ENCODE measurements at places on chromosomes 7 and 10.

DNA sequence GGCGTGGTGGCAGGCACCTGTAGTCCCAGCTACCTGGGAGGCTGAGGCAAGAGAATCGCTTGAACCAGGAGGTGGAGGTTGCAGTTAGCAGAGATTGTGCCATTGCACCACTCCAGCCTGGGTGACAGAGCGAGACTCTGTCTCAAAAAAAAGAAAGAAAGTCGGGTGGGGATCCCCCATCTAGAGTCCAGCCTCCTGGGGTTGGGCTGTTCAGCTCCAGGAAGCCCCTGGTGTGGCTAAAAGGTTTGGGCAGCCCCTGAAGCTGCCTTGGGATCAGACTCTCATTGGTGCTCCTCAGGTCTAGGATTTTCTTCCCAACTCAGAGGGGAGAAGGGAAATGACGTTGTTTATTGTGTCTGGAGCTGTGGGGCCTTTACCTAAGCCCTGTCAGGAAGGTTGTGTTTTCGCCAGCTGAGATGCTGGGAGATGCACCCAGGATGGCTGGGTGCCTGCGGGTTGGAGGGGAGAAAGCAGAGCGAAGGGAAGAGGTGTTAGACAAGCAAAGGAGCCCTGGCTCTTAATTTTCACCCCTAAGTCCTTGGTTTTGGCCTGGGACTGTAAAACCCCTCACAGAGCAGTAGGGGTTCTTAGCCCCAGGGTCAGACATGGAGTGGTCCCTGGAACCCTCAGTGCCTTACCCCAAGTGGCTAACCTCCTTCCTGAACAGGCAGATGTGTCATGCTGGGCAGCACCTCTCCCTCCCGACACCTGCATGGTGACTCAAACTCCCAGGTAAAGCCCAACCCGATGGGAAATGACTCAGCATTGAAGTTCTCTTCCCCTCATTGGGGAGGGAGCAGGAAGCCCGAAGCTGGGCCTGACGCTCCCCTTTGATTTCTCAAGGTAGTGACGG, 21.1 kb downstream of the PLAU start:
- no peak for DNase-seq

DNA sequence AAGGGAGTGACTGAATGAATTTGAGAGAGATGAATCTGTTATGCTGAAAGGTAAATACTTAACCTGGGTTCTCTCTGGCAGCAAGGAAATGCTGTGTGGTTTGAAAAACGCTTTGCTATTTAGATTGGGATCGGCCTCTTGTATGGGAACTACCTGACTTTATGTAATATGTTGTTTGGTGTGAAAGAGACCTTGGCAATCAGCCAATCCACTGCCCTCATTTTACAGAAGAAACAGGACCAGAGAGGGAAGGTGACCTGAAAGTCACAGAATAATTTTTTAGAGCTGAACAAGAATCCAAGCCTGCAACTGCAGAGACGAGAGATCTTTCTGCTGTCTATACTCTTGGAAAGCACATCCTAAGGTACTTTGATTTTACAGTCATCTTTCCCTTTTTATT, 1.0 kb downstream of the BUD31 start:
- no peak for DNase-seq

GRCh38 chr7:46932306-46932675, 649.6 kb downstream of the TNS3 start:
- DNase-seq = no peak

DNA sequence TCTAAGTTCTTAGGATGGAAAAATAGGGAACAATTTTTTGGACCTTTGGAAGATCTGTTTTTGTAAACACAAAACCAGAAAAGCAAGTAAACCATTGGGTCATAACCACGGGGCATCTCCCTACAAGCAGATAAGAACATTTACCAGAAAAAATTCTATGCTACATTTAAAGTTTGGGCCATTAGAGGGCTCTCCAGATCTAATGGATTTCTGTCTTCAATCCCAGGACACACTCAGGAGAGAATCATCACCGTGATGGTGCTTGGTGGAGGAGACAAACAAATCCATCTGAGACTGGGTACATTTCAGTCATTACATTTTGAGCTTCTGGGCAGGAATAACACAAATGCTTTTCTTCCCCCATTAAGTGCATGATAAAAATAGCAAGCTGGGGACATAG, 178.4 kb upstream of the TARP start:
- peak; percentile 58 for DNase-seq

DNA sequence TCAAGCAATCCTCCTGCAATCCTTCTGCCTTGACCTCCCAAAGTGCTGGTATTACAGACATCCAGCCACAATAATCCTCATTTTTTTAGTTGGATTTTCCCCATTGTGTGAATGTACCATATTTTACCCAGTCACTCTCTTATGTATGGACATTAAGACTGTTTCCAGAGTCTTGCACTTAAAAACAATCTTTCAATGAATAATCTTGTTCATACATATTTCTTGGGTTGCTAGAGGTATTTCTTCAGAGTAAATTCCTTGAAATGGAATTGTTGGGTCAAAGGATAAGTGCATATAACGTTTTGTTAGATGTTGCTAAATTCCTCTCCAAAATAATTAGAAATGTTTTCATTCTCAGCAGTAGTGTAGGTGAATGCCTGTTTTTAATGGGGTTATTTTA, 283.1 kb upstream of the KAT6B start:
- no peak for DNase-seq

- peak; percentile 56 for DNase-seq
These were observed 61.0 kb downstream of the NRP1 start for GRCh38 chr10:33273295-33274002.

DNA sequence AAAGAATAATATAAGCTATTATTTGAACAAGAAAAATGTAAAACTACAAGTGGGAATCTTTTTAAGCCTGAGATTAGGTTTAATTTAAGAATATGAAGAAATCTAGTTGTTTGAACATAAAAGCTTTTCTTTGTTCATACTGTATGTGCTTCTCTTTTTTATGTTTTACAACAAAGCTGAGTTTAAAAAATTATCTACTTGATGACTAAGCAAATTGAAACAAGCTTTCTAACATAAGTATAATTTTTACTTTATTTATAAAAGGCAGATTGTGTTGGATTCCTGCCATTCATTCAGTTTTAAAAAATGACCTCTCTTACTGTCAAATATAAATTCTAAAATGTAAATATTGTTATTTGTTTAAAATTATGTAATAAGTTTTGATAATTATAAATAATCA, 958.2 kb downstream of the DNAJB9 start:
- DNase-seq = no peak

GRCh38 chr7:8254215-8254614, 7.8 kb downstream of the ICA1 start:
- no peak for DNase-seq

- DNase-seq = no peak
These were observed 89.7 kb downstream of the HGF start for GRCh38 chr7:81680120-81680519.

DNA sequence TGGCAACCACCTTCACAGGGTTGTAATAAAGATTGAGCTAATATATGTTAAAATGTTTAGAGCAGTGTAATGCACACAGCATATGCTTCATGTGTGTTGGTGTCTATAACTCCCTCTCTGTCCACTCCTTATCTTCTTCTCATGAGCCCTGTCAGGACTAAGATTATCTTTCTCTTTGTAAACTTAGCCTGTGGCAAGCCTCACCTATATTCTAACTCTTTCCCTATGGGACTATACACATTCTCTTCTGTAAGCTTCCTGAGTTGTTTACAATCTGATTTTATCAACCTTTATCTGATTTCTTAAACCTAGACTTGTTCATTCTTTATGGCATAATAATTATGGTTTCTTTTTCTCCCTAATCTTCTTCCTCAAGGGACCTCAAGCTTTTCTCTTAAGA, 2.4 kb upstream of the PIP start:
- DNase-seq = no peak

GRCh38 chr10:81109200-81109752, 571.6 kb downstream of the SH2D4B start:
- no peak for DNase-seq

DNA sequence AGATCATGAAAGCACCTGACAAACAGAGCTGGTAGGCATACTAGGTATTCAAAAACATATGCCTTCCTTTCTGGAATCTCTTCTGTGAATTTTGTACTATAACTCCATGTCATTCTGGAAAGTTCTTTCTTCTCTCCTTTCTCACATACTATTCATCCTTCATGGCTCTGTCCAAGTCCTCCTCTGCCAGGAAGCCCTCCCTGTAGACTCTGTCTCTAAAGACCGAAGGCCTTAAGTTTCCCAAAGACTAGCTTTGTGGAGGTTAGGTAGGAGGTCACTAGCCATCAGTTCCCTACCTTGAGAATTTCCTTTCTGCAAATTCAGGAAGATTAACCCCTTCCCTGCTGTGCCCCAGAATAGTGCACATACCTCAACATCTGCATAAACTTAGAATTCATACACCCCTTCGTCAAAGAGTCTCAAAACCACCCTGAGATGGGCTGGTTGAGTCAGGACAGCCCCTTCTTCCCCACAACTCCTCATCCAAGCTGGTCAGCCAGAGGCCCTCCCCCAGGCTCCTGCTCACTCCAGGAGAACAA, 20.6 kb downstream of the SORBS1 start:
- no peak for DNase-seq

GRCh38 chr7:142414135-142414534, 156.3 kb upstream of the PRSS58 start:
- DNase-seq = no peak

DNA sequence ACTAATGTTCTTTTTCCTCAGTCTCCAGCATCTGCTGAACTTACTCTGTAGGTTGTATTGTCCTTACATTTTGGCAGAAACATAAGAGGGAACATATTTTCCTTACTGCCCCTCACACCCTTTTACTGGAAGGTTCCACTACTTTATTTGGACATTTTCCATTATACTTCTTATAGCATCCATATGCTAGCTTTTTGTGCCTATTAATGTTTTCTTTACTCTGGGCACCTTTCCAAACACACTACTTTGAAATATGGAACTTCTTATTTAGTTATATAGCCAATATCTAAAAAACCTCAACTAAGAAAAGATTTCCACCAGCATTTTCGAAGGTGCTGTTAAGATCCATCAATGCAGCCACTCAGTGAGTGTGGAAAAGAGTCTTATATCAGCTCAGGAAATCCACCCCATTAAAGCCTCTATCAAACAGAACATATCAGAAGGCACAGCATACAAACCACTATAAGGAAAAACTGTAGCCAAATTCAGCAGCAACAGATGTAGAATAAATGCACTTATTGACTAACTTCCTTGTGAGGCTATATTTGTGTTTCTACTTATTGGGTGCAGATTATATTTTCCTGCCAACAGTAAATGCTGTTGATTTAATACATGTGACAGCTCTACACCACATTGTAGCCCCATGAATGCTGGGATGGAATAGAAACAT, 272.5 kb upstream of the SEMA3E start:
- DNase-seq = no peak

DNA sequence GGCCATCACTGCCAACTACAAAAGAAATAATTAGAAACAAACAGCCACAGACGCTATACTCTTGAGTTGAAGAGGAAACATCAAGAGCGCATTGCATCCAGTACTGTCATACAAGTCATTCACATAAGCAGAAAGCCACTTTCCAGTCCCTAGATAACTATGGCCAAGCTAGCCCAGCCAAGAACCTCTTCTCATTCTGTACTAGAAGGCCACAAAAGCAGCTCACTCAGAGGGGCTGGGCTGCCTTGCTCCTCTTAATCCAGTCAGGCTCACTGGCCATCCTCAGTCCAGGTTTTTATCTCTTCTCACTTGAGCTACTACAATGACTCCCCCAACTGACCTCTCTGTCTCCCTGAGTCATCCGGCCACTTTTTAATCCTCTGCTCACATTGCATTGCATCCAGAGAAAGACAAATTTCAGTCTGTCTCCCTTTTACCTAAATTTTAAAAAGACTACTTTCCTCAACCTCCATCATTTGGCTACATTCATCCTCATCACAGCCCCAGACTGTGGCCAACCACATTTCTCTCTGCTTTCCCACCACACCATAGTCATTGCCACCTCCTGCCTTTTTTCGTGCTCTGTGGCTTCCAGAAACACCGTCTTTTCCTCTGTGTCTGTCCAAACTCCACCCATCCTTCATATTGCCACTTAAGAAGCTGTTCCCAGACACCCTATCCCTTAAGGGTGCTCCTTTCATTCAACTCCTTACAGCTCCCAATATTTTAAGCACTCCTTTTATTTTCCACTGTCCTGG, 25.0 kb downstream of the PPP1R3C start:
- no peak for DNase-seq

GRCh38 chr10:119832951-119833350, 39.7 kb downstream of the MCMBP start:
- no peak for DNase-seq

DNA sequence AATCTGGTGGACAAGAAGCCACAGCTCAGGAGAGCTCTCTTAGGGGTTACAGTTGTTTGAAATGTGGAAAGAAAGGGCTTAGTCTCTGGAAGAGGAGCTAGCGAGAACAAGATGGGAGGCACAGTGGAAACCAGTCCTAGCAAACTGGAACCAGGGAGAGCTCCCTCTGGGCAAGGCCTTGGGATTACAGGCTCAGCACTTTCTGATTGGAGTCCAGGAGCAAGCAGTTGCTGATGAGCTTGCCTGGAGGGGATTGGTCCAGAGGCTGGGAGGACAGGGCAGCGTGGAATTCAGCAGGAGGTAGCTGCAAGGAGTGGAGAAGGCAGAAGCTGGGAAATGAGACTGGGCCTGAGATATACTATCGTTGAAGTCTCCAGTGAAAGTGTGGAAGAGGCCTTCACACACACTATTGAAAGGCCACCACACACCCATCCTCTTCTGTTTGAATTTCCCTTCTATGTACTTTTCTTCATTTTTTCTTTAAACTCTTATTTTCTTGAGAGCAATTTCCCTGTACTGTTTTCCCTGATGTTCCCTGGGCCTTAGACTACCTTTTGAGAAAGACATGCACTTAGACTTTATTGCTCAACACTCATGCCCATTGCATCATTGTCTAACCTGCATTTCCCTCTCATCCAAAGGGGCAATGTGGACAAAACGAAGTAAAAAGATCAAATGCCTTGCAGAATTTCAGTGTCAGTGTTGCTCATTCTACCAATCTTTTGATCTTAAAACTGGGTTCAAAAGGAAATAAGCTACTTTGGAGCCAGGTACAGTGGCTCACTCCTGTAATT, 57.8 kb upstream of the LANCL2 start:
- DNase-seq = no peak

DNA sequence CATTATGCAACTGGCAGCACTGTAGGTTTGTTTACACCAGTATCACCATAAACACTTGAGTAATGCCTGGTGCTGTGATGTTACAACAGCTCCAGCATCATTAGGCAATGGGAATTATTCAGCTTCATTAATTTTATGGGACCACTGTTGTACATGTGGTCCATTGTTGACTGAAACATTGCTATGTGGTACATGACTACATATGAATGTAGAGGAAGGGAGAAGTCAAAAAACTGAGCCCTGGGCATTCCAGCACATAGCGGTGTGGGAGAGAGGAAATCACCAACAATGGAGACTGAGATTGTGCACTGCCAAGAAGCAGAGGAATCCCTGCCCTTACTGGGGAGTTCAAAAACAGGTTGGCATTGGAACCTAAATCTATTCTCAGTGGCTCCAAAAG, 89.0 kb downstream of the TRIM24 start:
- no peak for DNase-seq

All from HS-5 (cell line).